CD4-positive, alpha-beta T cell (primary cell): ENCODE measurements at places on chromosomes 13 and 19. TPM values are rescaled to one million over a fixed set of nuclear protein-coding genes. Genes with fewer than 3 reads are reported as not detected.

SERPINE3 gene
- total RNA-seq = not detected

ACER1 gene
- total RNA-seq = 2.7 TPM

METTL21C gene
- total RNA-seq = not detected

DNA sequence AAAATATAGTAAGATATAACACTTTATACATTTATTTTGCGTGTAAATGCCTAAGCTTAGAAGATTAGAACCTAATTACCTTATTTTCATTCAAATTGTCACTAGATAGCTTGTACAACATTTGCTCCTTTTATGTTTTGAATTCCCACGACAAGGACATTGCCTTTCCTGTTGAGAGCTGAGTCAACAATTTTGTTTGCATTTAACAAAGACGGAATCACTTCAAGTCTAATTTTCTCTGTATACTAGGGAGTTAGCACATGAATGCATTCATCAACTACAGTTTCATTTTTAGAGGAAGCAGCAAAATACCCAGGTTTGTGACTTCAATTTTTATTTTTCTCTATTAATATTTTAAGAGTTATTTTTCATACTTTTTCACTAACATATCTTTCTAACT is 48.7 kb upstream of the PCCA start:
- no peak for DNase-seq

- no peak for DNase-seq
These were observed 10.6 kb downstream of the FUT6 start for GRCh38 chr19:5828661-5829566.

DNA sequence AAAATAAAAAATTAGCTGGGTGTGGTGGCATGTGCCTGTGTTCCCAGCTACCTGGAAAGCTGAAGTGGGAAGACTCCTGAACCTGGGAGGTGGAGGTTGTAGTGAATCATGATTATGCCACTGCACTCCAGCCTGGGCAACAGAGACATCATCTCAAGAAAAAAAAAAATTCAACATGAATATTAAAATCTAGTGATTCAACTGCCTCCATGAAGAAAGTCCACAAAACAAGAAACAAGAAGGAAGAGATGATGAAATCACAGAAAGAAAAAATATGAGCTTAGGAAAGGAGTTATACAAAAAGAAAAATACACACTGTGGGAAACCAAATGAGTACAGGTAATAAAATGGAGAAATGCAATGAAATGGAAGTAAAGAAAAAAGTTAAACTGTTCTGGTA is 99.6 kb upstream of the SIAH3 start:
- DNase-seq = no peak

GRCh38 chr13:111017755-111018459 is 97.2 kb upstream of the ARHGEF7 start:
- DNase-seq = no peak

- no peak for DNase-seq
These were observed 268.5 kb downstream of the B3GLCT start for GRCh38 chr13:31468114-31468902.
